ENCODE measurements at places on chromosomes 11 and 22.
A peak's percentile ranks its signal among the peaks of the same experiment; 100 is the strongest.

DNA sequence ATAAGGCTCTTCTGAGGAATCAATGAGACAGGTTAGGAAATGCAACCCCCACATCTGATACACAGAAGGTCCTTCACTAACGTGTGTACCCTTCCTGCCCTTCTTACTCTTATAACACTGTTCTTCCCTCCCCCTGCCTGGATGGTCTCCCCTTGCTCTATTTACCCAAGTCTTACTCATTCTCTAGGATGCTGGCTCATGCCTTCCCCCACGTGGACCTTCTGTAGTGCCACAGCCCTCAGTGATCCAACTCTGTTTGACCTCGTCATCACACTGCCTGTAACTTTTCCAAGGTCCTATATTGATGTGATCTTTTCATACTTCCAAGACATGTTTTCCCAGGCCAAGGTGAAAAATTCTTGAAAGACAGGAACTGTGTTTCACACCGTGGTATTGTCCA lies 79.8 kb downstream of the C11orf58 start:
- DNase-seq, result no peak

GRCh38 chr11:69297787-69298266 lies 3.9 kb downstream of the MYEOV start:
- no peak for DNase-seq

DNA sequence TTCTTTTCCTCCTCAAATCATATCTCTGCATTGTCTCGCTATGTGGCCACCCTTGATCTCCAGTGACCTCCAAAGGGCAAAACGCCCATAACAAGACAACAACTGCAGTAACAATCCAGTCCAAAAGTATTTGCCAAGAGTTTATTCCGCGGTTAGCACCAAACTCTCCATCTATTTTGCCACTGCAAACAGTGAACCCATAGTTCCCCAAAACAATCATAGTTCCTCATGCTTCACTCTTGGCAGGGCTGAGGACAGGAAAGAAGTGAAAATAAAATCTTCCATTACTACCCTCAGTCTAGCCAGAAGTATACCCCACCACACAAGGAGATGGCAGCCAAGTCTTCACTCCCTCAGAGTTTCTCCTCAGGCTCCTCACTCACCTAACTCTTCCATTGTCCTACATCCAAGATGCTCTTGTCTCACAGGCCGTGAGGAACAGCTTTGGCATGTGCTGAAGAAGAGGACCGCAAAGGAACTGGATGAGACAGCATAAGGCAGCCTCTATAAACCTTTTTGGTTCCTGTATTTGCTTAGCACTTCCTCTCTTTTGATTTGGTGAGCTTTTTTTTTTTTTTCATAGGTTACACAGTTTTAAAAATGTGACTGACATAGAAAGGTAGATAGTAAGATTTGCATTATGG lies at the start of gene LPXN:
LPXN (minus strand) TSS at position 480 of the 644 bp plus-strand sequence; CDS start at position 396, 84 bp downstream.
- DNase-seq, result no peak

DNA sequence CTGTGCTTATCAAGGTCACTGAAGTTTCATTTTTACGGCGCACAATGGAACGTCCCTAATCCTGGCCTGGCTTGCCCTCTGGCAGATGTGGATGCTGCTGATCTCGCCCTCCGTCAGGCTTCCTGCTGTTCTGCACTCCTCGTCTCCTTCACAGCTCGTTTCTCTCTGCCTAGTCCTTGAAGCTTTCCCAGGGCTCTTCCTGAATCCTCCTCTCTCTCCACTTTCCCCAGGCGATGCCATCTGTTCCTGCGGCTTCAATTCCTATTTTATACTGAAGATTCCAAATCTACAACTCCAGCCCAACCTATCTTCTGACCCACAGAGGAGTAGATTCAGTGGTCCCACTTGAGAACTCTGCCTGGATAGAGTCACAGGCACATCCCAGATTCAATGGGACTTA lies 14.2 kb downstream of the SLC22A8 start:
- no peak for DNase-seq

DNA sequence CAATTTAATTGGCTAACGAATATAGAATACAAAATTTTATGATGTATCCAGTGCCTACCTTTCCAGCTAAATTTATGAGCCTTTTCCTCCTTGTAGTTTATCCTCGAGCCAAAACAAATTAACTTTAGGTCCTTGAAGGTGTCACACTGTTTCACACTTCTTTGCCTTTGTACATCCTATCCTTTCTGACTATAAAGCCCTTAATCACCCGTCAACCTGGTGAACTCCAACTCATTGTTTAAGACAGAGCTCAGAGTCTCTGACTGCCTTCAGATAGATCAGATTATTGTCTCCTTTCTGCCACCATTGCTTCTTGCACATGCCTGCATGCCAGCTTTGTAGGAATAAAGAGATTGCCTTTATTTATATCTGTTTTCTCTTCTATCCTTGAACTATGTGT lies 58.8 kb downstream of the CNTN5 start:
- no peak for DNase-seq

DNA sequence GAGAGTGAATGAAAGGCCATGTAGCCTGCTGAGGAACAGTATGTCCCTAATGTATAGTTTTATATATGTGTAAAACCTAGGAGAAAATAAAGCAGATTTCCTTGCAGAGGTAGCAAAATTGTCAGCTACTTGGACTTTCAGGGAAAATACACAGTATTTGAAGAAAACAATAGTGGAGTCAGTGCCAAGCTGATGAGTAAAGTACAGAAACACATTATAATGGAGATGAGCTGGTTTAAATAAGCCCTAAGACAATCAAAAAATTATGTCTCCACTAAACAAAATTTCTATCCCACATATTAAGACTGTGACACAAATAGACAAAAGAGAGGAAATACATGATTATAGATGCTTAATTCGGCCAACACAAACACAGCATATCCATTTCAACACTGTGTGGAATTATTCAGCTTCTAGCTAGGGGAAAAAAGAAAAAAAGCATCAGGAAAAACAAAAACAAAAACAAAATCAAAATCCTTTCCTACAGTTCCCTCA lies 75.9 kb downstream of the MAML2 start:
- no peak for DNase-seq

- no peak for DNase-seq
Measured at GRCh38 chr11:78560826-78561484, 13.7 kb downstream of the NARS2 start.

DNA sequence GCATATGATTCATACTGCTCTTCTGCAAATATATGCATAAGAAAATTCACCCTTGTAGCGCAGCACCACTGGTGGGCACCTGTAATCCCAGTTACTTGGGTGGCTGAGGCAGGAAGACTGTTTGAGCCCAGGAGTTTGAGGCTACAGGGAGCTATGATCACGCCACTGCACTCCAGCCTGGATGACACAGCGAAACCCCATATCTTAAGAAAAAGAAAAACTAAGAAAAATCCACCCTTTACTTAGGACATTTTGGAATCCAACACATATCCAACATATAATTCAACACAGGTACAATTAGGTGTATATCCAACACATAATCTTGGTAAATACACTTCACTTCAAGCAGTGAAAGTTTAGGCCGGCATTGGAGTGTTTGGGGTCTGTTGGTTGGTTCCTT lies 255.5 kb upstream of the PITPNB start:
- no peak for DNase-seq

DNA sequence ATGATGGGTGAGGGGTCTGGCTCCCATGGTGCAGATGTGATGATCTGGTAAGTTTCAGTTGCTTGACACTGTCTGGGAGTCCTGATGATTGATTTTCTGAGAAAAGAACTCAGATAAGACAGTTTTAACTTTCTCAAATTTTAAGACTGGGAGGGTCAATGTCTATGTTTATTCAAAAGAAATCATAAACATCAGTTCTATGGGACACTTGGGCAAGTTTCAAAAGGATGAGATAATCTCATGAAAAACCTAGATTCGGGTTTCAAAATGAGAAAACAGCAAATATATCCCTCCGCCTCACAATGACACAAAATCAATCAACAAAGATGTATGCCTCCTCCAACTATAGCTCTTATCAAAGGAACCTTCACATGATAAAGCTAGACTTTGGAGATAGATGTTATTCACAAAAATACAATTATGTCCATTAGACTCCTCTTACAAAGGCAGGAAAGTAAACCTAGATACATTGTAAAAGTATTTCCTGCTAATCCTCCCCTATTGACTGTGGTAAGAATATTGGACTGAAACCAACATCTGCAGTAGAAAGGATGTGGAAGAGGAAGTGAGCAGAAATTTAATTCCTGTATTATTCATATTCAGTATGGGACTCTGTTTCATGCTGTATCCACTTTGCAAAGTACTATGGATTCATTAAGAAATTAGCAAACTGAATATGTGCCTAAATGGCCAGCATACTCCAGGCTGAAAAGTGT lies 21.6 kb downstream of the SVIP start:
- no peak for DNase-seq

- no peak for DNase-seq
Measured at GRCh38 chr11:111299101-111300026, 1.0 kb downstream of the POU2AF3 start.

- no peak for DNase-seq
Measured at GRCh38 chr11:110720431-110721275, 8.4 kb upstream of the ARHGAP20 start.

DNA sequence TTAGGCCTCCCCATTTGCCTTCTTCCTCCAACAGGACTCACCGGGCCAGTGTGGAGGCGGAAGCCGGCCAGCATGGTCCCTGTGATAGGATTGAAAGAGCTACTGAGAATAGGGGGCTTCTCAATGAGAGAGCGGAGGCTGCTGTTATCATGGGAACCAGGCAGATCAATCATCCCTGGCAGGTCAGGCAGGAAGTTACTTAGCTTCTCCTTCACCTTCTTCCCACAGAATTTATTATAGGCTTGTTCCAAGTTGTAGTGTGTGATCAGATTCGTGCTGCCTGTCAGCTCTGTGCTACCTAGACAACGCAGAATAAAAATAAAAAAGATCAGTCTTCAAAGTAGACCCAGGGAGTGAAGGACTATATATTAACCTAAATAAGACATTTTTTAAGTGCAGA lies 7.1 kb downstream of the MED19 start:
- DNase-seq, result no peak

DNA sequence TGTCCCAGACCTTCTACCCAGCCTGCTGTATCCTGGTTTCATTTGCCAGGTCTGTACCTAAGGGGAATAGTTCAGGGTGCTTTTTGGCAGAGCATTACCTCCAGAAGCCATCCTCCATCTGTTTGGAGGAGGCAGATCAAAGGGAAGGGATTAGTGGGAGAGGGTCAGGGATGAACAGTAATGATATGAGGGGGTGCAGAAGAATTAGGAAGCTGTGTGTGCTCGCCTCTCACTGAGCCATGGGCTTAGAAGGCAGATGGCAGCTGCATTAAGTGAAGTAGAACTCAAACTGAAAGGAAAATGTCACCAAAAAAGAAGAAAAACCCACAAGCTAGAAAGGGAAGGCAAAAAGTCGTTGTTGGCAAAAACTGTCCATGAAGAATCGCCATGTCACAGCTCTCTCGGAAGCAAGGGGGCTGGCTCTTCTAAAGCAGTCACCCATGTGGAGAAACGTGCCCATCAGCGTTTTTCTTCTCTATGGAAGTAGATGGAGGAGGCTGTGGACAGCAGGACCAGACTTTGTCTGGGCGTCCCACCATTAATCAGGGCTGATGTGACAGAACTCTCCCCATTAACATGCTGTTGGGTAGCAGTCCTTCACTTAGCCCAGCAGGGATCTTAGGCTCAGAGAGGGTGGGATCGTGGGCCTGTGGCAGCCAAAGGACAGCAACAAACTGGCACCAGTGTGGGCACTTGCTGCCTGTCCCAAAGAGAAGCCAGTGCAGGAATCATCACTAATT lies 46.8 kb downstream of the CEP164 start:
- DNase-seq, result no peak

GRCh38 chr11:128422576-128423370 lies 164.6 kb downstream of the ETS1 start:
- DNase-seq, result peak; percentile 86

GRCh38 chr11:7154881-7155361 lies 66.1 kb downstream of the RBMXL2 start:
- DNase-seq, result no peak

DNA sequence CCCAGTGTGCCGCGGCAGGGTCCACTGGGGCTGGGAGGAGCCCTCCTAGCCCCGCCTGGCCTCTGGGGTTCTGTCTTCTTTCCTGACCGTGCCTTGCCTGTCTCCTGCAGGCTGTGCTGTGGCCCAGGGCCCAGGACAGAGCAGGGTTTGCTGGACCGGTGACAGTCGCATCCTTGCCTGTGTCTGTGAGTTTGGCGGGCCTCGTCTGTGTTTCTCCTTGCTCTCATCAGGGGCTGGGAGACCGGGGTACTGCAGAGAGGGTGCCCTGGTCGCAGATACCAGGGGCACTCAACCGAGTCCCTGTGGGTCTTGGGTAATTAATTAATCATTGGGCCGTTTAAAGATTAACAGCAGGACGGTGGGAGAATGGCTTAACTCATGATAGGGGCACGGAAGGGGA lies 29.9 kb downstream of the RPL3 start:
- no peak for DNase-seq

DNA sequence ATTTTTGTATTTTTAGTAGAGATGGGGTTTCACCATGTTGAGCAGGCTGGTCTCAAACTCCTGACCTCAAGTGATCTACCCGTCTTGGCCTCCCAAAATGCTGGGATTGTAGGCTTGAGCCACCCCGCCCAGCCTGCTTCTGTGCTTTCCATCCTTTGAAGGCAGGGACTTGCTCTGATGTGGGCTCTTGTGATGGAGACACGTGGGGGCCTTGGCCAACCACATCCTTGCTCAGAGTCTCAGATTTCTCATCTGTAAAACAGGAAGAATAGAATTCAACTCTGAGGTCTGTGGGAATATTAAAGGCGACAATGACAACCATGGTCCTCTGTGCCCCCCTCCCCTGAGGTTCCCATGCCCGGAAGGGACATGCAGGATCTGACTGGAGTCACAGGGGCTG lies 3.8 kb upstream of the GGA1 start:
- no peak for DNase-seq

DNA sequence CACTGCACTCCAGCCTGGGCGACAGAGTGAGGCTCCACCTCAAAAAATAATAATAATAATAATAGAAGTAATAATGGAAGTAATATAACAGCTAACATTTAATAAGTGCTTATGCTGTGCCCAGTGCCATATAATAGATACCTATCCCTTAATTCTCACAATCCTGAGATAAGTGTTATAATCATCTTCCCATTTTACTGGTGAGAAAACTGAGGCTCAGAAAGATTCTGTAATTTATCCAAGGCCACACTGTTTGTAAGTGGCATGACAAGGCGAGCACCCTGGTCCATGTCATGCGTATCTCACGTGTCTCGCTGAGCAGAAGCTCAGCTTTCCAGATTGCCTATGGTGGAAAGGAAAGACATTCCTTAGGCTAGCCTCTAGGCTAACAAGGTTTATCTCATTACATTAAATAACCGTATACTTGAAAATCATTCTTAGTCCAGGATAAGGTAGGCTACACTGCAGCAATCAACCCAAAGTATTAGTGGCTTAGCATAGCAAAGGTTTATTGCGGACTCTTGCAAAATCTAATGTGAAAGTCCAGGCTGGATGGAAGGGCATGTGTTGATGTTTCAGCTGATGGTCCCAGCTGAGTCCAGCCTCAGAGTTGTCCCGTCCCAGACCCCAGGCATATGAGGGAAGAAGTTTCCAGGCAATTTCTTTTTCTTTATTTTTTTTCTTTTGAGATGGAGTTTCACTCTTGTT lies 15.0 kb upstream of the LDLRAD3 start:
- DNase-seq, result no peak

Data from stimulated activated CD4-positive, alpha-beta T cell treated with anti-CD3 and anti-CD28 coated beads, TNF-alpha, amount 100 ng/mL, for 24 hours (primary cell).